ENCODE measurements at places on chromosomes 7 and 10. TPM values are rescaled to one million over a fixed set of nuclear protein-coding genes. Genes with fewer than 3 reads are reported as not detected.

NEUROD6 gene
- total RNA-seq: not detected

CPA2 gene
- total RNA-seq: not detected

C10orf53 gene
- not detected for total RNA-seq

SLF2 gene
- total RNA-seq: 34.9 TPM

HSPA12A gene
- total RNA-seq: 5.9 TPM

HOXA1 gene
- 0.12 TPM for total RNA-seq

LRRTM3 gene
- total RNA-seq: not detected

NRAP gene
- total RNA-seq: not detected

GDF2 gene
- total RNA-seq: not detected

TMEM236 gene
- 0.06 TPM for total RNA-seq

FAM221A gene
- total RNA-seq: 1.5 TPM

OR9A2 gene
- total RNA-seq: not detected

AGBL3 gene
- total RNA-seq: 1.6 TPM

SLC26A5 gene
- not detected for total RNA-seq

CAMK2B gene
- total RNA-seq: 1.3 TPM

RGR gene
- not detected for total RNA-seq

FXYD4 gene
- not detected for total RNA-seq

PON3 gene
- not detected for total RNA-seq

BLNK gene
- not detected for total RNA-seq

OR2A1 gene
- under 0.01 TPM for total RNA-seq

LIPN gene
- not detected for total RNA-seq

ACSM6 gene
- not detected for total RNA-seq

SPDYE6 gene
- total RNA-seq: not detected

SEPTIN7 gene
- total RNA-seq: 215 TPM

TWIST1 gene
- 31.2 TPM for total RNA-seq

UNC5B gene
- total RNA-seq: 22.4 TPM

GRID2IP gene
- not detected for total RNA-seq

WNT2 gene
- not detected for total RNA-seq

Measured in aortic smooth muscle cell (primary cell).